ENCODE measurements at places on chromosomes 4 and X. TPM values are rescaled to one million over a fixed set of nuclear protein-coding genes. Genes with fewer than 3 reads are reported as not detected.

DNA sequence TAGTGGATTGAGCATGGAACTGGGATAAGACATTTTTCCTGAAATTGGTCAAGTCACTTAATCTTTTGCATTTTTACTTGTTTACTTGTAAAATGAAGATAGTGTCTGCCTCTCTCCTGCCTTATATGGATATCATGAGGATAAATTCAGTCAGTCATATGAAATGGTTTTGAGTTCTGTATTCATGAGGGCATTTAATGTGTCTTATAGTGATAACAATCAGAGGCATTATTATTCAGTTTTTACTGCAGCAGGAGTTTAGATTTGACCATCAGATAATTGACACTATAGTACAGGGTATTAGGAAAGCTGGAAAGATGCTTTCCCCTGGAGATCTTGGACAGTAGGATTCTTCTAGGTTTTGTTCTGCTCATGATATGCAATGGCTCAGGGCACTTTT, 26.0 kb downstream of the NPNT start:
- DNase-seq, result no peak

- DNase-seq, result no peak
Observed at GRCh38 chrX:132631579-132632232, 142.9 kb upstream of the MBNL3 start.

DNA sequence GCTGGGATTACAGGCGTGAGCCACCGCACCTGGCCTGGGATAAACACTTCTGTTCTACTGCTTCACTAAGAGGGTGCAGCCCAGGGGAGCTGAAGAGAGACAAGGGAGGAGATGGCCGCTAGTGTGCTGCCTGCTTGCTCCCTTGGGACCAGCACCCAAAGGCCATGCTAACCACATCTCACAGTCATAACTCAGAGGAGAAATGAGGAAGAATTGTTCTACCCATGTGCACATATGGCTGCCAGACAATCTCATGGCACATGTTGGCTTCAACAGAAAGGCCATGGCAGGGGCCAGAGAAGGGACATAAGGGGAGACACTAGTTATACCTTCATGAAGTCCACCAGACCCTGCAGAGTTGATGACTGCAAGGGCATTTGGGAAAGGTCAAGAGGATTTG, 22.4 kb downstream of the CLDN22 start:
- no peak for DNase-seq

- DNase-seq, result no peak
Observed at GRCh38 chr4:36638273-36638811, 356.9 kb downstream of the DTHD1 start.

DNA sequence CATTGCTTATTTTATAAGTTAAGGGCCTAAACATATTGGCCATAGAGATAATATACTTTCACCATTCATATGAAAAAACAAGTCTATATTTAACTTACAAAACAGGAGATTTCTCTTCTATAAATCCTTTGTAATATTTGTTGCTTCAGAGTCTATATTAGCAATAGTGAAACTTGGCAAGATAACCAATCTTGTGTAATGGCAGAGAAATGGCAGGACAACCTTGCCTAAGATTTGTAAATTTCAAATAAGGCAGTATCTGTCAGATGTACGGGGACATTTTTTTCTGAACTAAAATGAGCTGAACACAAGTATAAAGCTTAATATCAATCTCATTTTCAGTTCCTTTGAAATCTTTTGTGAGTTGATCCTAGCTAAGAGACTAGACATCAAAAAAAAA, 17.8 kb upstream of the CPEB2 start:
- DNase-seq, result no peak

GRCh38 chr4:38360201-38360600, 303.8 kb upstream of the KLF3 start:
- no peak for DNase-seq

The GATA1 gene
- total RNA-seq, result not detected

DNA sequence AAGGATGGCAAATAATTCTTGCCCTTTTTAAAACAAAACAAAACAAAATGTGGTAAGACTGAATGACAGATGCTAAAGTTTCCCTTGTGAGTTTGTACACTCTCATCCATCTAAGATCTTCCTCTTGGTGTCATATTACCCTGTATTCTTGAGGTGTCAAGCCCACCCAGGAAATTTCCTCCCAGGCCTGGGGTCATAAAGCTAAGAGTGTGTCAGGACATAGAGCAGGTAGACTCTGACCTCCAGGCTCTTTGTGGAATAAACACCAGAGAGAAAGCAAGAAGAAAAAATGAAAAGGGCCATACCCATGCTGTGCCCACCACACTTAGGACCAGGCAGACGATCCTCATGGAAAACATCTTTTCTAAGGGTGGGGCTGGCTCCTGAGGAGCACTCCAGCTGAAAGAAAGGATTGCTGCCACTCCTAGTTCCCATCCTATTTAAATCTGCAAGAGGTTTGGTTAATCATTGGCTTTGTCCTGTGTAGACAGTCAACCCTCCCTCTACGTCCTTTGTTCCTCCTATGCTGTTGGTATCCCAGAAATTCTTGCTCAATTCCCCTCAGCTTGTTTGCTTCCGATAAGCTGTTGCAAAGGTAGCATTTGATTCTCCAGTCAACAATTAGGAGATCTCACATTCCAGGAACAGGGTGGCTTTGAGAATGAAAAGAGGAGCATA, at the start of gene FGA:
Gene FGA, minus strand, starts transcription at position 414 of the 678 bp plus-strand sequence. Its CDS starts 55 bp downstream, at position 359.
- DNase-seq, result no peak

Data from gastrocnemius medialis (tissue), 4 donors.